ENCODE measurements at places on chromosomes 4 and X.

DNA sequence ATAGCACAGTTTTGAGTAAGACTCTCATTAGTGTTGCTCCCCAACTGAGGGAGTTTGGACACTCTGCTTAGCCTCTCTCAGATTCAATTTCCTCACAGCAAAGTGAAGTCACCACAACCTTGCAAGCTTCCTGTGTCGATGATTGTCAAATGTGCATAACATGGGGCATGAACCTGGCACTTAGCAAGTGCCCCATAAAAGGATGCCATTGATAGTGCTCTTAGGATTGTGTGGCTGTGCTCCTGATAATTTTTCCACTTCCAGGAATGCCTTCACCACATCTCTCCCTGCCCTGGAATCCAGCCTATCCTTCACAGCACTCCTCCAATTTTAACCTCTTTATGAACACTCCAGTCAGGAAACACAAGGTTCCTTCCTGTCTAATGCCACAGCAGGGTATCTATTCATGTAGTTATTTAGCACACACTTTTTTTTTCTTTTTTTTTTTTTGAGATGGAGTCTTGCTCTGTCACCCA is 309.4 kb downstream of the PPP3CA start:
- no peak for DNase-seq

DNA sequence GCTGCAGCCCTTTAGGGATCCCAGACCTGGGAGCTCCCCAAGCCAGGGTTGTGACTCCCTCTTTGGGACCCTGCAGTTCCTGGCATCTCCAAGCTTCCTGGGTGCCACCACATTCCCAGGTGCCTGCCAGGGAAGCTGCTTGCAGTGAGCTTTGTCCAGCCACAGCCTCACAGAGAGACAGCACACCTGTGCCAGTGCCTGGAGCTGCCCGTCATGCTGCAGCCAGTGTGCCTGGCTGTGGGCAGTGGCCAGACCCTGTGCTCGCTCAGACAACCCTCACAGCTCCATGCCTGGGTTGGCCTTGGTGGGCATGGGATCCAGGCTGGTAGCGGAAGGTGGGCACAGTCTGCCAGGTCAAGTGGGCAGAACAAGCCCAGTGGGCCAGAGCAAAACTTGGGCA is 36.0 kb downstream of the TMPRSS11A start:
- DNase-seq = no peak

DNA sequence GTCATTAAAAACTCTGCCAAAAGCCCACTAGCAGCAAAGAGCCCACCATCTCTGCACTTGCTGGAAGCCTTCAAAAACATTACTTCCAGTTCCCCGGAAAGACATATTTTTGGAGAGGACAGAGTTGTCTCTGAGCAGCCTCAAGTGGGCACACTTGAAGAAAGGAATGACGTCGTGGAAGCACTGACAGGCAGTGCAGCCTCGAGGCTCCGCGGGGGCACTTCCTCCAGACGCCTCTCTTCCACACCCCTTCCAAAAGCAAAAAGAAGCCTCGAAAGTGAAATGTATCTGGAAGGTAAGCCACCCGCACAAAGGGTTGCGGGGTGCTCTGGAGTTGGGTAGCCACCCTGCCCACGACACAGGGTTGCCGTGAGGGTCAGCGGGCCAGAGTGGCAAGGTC is 25.9 kb downstream of the OFD1 start:
- DNase-seq = no peak

DNA sequence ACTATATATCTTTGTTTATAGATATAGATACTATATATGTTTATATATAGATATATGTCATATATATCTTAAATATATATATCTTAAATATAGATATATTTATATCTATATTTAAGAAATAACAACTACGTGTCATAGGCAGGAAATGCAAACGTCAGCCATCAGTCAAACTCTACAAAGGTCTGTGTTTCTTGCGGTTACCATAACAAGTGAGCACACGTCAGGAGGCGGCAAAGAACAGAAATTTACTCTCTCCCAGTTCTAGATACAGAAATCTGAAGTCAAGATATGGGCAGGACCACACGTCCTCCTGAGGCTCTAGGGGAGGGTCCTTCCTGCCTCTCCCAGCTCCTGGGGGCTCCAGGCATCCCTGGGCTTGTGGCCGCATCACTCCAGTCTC is 6.5 kb downstream of the PLCXD1 start:
- no peak for DNase-seq

- DNase-seq = no peak
Measured at GRCh38 chrX:1496076-1496475, 40.9 kb downstream of the P2RY8 start.

GRCh38 chr4:35228313-35228712 is 1016.0 kb downstream of the ARAP2 start:
- no peak for DNase-seq

- DNase-seq = no peak
Measured at GRCh38 chr4:140027101-140027500, 126.9 kb downstream of the MAML3 start.

DNA sequence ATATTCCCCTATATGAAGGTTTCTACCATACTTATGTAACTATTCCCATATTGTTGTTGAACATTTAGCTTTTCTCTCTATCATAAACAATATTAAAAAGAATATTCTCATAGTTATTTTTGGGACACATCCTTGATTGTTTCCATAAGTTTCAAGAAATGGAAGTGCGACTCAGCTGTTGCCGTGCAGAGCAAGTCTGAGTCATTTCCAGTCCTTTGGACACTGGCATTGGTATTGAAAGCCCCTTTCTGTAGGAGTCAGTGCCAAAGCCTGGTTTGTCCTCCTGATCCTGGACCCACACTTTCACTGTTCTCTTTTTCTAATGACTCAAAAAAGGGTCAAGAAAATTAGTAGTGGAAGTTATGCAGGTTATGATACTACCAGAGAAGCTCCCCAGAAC is 108.3 kb upstream of the DIAPH2 start:
- no peak for DNase-seq

DNA sequence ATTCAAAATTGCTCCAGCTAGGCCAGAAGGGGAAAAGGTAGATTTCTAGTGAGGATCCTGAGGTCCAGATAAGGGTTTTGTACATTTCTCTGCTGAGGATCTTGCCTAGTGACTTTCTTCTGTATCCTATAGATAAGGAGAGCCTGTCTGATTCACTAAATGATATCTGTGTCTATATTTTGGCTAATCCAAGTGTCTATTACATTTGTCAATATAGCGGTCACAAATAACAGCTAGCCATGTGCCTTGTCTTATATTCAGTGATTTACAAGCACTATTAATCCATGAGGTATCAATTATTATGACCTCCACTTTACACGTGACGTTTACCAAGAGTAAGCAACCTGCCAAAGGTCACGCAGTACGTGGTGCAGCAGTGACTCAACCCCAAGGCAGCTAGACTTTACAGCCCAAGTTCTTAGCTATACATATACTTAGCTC is 41.6 kb downstream of the TMEM165 start:
- DNase-seq = no peak

DNA sequence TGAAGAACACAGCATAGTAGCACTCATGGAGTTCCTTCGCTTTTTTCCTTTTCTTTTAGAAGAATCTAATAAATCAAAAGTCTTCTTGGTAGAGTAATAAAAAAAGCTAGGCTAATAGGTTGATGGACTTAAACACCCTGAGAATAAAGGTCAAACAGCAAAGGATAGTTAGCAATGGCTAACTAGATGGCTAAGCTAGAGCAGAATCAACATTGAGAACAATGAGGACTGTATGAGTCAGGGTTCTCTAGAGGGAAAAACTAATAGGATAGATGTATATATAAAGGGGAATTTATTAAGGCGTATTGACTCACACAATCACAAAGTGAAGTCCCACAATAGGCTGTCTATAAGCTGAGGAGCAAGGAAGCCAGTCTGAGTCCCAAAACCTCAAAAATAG is 550.9 kb downstream of the GLUD2 start:
- DNase-seq = no peak

GRCh38 chrX:73977542-73978169 is 326.3 kb upstream of the ZCCHC13 start:
- DNase-seq = no peak

DNA sequence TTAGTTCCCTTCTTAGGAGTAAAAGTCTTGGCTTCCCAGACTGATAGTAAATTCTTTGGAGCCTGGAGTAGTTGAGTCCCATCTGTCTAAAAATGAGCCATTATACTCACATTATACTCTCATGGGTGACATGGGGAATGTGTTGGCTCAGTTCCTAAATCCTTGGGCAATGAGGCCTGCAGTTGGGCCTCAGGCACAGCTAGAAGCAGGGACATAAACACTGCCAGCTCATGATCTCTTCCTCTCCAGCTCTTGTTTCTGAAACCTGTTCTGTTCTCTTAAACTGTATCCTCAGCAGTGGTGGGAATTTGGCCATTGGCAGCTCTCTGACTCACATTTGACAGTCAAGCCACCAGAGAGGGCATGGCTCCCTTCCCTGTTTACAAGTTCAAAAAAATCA is 212.5 kb downstream of the SPATA18 start:
- DNase-seq = no peak

- DNase-seq = no peak
Measured at GRCh38 chr4:121428721-121429120, 47.9 kb upstream of the QRFPR start.

GRCh38 chrX:2767631-2768455 is 16.0 kb downstream of the XG start:
- no peak for DNase-seq

GRCh38 chr4:77284036-77284435 is 127.0 kb downstream of the CCNG2 start:
- no peak for DNase-seq

DNA sequence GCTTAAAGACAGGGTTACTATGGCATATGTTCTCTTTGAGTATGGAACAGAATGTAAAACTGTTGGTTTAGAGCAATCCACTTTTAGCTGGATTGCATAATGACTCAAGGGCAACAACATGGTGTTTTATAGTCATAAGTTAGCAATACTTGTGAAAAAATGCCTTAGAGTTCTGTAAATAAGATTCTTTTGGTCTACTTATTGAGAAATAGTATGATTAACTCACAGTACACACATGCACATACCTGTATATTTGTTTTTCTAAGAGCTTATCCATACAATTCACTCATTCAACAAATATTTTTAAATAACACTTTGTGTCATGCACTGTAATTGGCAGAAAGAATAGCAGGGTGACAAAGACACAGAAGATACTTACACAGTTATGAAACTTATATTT is 1415.5 kb downstream of the PCDH7 start:
- DNase-seq = no peak

GRCh38 chr4:127844601-127845116 is 36.0 kb upstream of the PLK4 start:
- no peak for DNase-seq

- no peak for DNase-seq
Measured at GRCh38 chr4:172104539-172104938, 291.3 kb downstream of the GALNTL6 start.

DNA sequence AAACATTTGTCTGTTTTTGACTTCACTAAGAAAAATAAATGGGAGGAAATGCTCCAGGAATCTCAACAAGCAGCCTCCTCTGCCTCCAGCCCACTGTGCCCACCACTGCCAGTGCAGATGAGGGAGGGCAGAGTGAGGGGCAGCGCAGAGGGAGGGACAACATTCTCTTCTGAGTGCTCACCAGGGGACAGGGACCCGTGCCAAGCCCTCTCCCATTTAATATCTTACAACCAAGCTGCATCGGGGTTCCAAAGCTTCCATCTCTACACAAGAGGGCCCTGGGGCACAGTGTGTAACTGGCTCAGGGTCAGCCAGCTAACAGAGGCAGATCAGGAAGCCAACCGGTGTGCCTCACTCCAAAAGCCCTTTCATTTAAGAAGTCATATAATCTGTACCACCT is 120.4 kb downstream of the NSUN7 start:
- DNase-seq = no peak

GRCh38 chrX:7637066-7637465 is 205.9 kb upstream of the VCX start:
- DNase-seq = no peak

DNA sequence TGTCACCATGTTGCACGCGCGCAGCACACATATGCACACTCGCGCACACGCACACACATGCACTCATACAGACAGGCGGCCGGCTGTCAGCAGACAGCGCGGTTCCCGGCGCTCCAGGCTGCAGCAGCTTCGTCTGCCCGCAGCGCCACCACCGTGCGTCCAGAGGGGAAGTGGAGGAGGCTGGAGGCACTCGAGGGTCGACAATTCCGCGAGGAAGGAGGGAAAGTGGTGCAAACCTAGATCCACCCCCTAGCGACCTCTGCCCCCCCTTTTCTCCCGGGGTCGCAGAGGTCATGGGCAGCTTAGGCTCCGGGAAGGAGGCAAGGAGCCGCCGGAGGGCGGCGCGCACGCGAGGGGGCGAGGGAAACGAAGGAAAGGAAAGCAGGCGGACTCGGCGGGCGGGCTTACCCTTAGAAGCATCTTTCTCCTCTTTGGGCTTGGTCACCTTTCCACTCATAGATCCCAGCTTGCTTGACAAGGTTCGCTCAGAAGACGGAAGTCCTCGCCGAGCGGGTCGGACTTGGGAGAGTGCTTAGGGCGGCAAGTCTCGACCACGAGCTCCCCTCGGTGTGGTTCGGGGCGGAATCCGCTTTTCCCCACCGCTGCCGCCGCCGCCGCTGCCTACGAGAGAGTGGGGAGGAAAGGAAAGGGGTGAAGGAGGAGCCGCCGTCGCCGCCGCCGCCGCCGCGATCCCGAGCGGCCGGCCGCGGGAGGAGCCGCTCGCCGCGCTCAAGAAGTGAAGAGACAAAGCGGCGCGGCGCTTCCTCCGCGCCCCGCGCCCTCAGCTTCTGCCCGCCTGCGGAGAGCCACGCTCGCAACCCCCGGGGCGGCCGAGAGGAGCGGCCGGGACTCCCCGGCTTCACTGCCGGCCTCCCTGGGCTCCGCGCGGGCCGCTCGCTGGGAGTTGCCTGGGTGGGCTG is 326.6 kb upstream of the F9 start:
- DNase-seq = no peak

DNA sequence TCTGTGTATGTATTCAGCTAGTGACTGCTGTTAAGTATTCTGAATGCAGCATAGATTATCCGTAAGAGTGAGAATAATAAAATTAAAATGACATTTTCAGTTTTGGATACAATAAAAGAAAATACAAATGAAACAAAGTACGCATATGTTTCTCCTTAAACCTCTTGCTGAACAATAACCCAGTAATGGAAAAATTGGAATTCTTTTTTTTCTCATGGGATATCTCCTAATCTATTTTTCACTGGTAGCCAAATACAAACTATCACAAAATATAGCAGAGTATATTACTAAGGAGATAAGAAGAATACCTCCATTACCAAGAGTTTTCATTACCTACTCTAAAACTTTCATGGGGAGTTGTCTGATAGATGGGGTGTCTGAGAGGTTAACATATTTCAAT is 6.0 kb downstream of the RAB28 start:
- no peak for DNase-seq
